ENCODE measurements at places on chromosomes 11 and 22.

GRCh38 chr11:118341261-118341660, 1.2 kb downstream of the CD3D start:
- no peak for DNase-seq

DNA sequence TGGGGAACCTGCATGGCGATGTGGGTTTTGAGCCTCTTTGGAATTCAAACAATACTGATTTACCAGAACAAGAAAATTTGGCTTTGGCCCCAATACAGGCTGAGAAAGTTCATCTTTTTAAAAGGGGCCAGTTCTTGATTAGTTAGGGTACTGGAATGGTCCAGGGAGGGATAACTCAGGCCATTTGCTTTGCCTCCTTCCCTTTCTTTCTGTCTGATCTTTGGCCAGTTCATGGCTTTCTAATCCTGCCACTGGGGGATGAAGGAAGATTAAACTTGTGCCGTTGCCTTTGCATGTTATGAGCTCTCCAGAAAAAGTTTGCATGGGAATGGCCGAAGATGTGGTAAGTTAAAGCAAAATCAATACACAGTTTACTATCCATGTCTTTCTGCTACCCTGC, 78.4 kb downstream of the ADAMTS15 start:
- DNase-seq: no peak

DNA sequence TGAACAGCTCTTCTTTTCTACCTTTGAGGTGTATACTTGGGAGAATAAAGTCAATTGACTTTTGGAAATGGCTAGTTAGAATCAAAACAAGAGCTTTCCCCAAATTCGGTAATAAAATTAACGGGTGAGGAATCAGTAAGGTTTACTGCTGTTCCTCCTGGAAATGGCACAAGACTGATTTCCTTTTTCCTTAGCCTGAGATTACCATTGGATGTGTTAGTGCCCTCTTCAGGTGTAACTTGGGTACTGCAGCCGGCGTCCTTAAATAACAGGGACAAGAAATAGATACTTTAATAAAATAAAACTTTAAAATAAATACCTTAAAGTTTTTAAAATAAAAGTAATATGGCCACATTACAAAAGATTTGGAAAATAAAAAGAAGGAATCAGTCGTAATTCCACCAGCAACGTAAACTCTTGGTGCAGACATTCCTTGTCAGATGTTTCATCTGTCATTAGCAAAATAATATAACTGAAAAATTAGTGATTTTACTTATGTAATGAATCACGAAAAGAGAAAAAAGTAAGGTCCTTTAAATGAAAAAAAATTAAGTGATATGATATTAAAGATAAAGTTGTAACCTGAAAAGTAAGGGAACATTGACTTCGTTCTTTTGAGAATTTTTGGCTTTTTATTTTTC, 29.7 kb downstream of the ZFTA start:
- peak; percentile 69 for DNase-seq

GRCh38 chr22:22767876-22768602, 119.6 kb upstream of the IGLL5 start:
- DNase-seq: no peak

- DNase-seq: no peak
These were observed 110.6 kb downstream of the NECTIN1 start for GRCh38 chr11:119618208-119618909.

DNA sequence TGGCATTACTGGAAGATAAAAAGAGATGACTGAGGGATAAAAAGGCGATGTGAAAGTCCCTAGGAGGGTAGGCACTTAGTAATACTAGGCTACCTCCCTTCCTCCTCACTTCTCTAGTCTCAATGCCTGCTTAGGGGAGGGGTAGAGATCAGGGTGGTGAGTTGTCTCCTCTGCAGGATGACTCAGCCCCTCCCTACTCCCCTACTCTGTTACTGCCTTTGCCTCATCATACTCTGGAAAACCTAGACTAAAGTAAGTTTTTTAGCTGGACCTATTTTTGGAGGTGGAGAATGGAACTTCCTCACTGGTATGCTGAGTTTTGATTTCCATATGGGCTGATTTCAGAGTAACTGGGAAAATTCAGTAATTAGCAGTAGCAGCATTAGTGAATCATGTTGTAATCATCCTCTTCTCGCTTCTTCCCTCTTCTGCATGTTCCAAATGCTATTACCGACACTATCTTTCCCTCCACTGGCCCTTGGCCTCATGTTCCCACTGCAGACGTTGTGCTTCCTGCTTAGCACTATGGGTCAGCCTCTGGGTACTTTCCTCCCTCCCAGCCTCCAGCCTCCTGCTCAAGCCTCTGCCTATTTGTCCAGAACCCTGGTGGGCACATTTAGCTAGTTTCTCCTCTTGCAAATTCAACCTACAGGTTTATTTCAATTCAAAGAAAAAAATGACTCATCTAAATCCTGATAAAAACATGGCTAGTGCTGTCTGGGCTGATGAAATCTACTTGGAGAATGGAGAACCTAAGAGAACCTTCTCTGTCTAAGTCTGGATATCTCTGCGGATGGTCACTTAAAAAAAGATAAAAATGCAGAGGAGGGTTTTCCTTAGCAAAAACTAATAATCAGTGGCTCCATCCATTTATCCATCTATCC, 281.7 kb downstream of the ST3GAL4 start:
- DNase-seq: no peak

DNA sequence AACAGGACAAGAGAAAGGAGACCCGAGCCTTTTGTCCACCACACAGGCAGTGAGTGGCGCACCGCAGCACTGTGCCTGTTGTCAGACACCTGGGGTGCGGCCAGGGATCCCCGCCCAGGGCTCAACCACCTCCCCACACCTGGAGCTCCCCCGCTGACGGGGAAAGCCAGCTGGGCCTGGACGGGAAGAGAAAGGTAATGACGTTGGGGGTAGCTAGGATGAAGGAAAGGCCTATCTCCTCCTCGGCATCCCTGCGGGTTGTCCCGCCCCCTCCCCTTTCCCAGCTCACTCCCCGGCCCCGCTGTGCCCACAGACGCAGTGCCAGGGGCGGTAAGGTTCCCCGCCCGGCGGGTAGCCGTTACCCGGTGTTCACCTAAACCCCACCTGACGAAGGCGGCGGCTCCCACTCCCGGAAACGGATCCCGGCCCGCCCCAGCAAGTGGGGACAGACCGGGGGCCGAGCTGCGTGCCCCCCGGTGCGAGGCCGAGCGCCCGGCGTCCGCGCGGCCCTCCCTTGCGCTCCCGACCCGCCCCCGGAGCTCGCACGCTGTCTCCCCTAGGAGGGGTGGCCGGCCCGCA, 495 bp downstream of the HYOU1 start:
- DNase-seq: peak; percentile 68

DNA sequence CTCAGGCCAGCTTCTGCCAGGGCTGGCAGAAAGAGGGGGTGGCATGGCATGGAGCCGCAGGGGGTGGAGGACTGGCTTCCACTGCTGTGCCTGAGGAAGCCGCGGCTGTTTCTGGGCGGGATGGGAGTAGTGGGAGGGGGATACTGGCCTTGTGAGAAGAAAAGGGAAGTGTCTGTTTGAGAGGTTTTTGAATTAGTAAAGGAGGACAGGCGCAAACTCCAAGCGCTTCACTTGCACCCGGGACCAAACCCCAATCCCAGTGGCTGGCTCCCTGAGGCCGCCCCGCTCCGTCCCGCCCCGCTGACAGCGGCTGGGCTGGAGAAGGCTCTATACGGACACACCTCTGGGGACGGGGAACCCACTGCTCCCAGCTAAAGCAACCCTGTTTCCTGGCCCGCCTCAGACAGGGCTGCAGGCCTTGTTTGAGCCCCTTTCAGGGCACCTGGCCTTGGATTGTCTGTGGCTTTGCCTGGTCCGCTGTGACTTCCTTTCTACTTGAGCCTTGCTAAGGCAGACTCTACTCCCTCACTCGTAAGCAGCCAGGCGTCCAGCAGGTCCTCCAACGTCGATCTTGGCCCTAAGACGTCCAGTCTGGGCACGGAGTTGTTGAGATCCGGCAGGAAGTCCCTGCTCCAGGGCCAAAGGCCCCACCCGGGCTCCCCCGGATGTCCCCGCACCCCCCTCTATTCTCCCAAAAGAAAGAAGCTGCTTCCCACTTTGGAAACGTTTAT, 2.2 kb downstream of the APOA1 start:
- DNase-seq: no peak

DNA sequence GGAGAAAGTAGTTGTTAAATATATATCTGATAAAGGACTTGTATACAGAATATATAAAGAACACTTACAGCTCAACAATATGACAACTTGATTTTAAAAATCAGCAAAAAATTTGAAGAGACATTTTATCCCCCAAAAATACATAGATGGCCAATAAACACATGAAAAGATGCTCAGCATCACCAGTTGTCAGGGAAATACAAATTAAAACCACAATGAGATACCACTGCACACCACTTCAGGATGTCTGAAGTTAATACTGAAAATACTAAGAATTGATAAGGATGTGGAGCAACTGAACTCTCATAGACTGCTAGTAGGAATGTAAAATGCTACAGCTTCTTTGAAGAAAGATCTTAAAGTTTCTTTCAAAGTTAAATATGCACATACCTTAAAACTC, 49.2 kb downstream of the KREMEN1 start:
- peak; percentile 2 for DNase-seq

DNA sequence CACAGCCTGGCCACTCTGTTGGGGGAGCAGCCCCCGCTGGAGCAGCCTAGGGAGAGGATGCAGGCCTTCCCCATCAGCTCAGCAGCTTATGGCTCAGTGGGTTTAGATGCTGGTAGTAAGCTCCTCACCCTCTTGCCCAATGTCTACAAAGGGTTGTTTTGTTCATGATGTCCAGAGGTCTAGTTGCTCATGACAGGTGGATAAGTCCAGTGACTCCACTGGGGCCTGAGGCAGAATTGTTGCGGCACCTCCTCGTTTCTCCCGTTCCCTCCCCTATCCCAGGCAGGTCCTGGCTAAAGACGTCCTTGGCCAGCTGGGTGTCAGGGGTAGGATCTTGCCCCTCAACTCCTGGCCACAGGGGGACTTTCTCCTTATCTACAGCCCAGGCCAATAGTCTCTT, 233.5 kb upstream of the B3GAT1 start:
- DNase-seq: no peak

GRCh38 chr11:125494031-125494360, 2.1 kb downstream of the FEZ1 start:
- no peak for DNase-seq

DNA sequence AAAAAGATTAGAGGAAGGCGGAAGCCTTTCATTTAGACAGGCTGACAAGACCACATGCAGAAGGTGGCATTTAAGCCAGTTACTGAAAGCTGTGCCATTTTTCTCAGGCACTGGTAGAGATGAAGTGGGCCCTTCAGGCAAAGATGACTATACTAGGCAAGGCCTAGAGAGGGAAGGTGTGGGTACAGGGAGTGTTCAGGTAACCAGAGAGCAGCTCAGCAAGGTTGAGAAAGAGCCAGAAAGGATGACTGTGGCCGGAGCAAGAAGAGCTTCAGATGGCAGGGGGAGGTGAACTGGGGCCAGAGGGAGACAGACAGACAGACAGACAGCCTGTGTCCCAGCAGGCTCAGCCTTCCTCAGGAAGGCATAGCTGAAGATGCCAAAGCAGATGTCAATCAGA, 88.1 kb upstream of the NARS2 start:
- DNase-seq: no peak

GRCh38 chr11:119873761-119874421, 144.9 kb upstream of the NECTIN1 start:
- DNase-seq: no peak

DNA sequence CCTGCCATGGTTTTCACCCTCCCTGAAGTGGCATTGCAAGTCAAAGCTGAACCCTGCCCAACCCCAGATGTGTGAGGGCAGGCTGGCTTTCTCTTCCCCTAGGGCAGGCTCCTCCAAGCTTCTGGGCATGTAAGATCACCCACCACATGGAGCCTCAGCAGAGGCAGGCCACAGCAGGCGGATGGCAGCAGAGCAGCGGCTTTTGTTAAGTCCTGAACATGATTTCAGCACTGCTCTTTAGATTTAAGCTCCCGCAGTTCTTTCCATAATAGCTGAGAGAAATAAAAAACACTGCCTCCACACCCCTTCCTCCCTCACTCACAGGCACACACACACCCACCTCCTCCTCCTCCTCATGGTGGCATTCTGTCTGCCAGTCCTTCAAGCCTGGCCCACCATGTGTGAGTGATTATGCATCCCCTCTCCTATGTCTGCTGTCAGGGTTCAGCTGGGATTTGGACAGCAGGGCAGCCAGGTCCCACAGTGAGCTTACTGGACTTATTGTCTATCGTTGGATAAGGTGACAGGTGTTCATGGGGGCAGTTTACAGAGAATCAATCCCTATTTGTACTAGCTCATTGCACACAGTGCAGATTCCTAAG, 5.0 kb upstream of the NTM start:
- no peak for DNase-seq

DNA sequence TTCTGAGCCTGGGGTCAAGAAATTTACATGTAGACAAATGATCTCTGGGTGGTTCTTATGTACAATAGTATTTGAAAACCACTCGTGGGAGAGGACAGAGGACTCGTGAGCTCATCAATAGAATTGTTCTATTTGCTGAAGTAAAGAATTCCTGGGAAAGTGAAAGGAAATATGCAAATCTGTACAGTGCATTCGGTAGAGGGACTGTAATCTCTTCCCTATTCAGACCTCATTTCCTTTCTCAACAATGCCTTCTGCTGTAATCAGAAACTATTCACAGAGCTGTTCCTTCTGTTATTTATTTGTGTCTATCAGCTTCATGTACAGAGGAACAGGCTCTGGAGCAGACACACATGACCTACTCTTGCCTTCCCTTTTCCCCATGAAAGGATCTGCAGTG, 709.4 kb upstream of the KIRREL3 start:
- DNase-seq: no peak

DNA sequence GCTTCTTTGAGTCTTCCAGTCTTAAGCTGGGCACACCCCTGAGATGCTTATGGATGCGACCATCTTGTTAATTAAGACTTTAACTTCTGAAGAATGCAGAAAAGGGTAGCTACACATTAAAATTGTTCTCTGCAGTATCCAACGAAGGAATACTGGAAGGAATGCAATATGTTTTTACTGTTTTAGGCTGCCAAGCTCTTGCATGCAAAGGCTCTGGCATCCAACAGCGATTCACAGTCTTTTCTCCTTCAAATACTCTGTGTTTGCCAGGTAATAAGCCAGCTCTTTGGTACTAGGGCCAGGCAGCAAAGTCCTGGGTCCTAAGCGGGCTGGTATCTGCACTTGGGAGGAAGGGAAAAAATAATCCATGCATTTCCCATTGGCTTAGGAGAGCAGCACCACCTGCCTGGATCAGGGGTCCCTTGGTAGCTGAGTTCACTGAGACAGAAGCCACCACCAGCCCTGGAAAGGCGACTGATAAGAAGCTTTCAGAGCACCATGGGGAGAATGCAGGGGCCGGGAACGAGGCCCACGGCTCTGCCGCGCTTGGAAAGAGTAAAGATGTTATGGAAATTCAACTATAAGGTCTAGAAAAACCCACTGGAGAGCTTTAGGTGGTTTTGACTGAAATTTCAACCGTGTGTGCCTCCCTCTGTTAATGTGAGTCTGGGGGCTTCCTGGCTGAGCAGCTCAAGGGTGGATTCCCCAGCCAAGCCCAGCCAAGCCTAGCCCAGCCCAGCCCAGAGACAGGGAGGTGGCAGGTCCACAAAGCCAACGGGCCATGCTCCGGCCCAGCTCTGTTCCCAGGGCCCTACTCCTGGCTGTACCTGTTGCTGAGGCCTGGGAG, 67.0 kb upstream of the CCND1 start:
- no peak for DNase-seq

GRCh38 chr22:35642305-35642741, 5.9 kb upstream of the APOL6 start:
- DNase-seq: no peak

- no peak for DNase-seq
These were observed 1.4 kb downstream of the MICAL2 start for GRCh38 chr11:12111549-12112520.

GRCh38 chr11:62965574-62965973, 19.2 kb downstream of the SLC22A6 start:
- DNase-seq: no peak

Data from CD4-positive, alpha-beta T cell treated with Interleukin-10 for 1 hour (primary cell).